ENCODE measurements at places on chromosomes 1 and 21. TPM values are rescaled to one million over a fixed set of nuclear protein-coding genes. Genes with fewer than 3 reads are reported as not detected.

CELA3A gene
- not detected for total RNA-seq

TMOD4 gene
- 1.5 TPM for total RNA-seq

USH2A gene
- under 0.01 TPM for total RNA-seq

WNT2B gene
- total RNA-seq = 2.7 TPM

DNA sequence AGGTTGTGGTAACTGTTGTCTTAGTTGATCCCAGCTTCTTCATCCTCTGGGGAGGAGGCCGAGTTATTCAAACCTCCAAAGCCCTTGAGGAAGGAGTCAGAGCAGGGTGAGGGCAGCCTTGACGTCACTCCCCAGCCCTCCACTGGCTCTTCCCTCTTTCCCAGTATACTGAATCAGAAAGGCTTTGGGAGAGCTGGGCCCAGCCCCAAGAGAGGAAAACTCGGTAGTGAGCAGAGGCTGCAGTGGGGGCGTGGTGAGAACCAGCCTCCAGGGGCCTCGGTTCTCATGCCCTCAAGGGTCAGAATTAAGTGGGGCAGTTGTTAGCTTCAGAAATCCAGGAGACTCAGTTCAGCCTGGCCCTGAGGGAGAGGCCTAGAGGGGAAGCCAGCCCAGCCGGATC lies 1.8 kb upstream of the GJA4 start:
- DNase-seq = no peak

- DNase-seq = no peak
Measured at GRCh38 chr1:38085666-38086330, 39.2 kb upstream of the POU3F1 start.

DNA sequence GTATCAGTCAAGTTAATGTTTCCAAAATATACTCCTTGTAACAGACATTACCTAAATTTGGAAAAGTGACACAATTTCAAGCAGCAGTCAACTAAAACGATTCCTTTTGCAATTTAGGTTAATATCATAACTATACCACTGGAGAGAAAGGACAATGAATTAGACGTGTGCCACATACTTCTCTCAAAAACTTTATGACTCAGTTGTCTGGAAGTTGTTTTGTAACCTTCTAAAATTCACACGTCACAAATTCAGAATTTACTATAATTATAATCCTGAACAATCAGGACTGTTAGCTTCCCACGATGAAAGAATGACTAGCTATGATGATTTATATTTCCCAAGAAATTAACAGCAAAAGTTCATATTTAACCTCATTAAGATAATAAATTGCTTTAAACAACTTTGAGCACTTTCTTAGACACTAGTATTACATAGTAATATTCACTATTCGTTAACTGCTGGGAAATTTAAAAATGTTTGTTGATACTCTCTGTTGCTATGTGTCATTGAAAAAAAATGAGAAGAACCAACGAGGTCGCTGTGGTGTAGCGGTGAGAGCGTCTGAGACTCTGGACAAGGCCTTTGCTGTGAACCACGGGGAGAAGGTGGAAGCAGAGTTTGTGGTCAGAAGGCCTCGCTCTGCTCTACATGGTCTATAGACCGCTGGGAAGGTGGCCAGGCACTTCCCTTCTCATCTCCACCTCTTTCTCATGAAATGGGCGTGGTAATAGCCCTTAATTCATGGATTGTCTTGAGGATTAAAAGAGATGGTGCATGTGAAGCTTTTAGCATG lies 27.9 kb upstream of the BATF3 start:
- DNase-seq = no peak

GRCh38 chr1:75430526-75430925 lies 180.4 kb downstream of the SLC44A5 start:
- DNase-seq = no peak

GRCh38 chr1:110118636-110119396 lies 6.6 kb downstream of the UBL4B start:
- DNase-seq = no peak

- DNase-seq = no peak
Measured at GRCh38 chr1:147466543-147466942, 74.8 kb upstream of the BCL9 start.

- no peak for DNase-seq
Measured at GRCh38 chr1:114428083-114428754, 82.8 kb downstream of the TRIM33 start.

GRCh38 chr1:171800342-171800741 lies 18.9 kb downstream of the METTL13 start:
- no peak for DNase-seq

- DNase-seq = no peak
Measured at GRCh38 chr1:18629659-18630510, 761 bp upstream of the PAX7 start.

All from esophagus muscularis mucosa (tissue), 4 donors.